Amniotic epithelial cell (primary cell): ENCODE measurements at places on chromosomes 3 and 15.

- DNase-seq, result no peak
Observed at GRCh38 chr15:68582236-68582635, 3.4 kb downstream of the CORO2B start.

- no peak for DNase-seq
Observed at GRCh38 chr3:8765528-8765927, 3.9 kb downstream of the OXTR start.

GRCh38 chr3:193662757-193663322 lies 69.8 kb downstream of the OPA1 start:
- peak; percentile 94 for DNase-seq

DNA sequence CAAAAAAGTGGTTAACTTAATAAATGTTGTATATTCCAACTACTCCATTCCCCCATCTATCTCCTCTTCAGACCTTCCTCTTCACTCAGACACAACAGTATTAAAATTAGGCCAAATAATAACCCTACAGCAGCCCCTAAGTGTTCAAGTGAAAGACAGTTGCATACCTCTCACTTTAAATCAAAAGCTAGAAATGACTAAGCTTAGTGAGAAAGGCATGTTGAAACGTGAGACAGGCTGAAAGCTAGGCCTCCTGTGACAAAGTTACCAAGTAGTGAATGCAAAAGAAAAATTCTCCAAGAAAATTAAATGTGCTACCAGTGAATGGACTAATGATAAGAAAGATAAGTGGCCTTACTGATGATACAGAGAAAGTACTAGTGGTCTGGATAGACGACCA lies 71.7 kb downstream of the ANKRD28 start:
- DNase-seq, result peak; percentile 24

DNA sequence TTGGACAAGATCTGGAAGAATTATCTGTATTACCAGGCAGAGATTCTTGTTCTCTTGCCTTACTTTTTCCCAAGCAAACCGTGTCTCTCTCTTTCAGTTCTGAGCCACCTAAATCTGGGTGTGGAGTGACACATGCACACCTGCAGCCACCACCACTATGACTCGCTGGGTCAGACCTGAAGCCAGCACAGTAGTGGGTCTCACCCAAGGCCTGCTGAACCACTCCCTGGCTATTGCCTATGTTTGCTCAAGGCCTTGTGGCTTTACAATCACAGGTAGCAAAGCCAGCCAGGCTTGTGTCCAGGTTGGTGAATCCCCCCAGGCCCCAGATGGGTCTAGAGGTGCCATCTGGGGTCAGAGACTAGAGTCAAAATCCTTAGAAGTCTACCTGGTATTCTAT lies 28.7 kb upstream of the COPB2 start:
- DNase-seq, result no peak

GRCh38 chr15:88255484-88256278 lies 858 bp downstream of the NTRK3 start:
- peak; percentile 33 for DNase-seq

- peak; percentile 14 for DNase-seq
Observed at GRCh38 chr3:129398803-129399144, 29.7 kb downstream of the EFCAB12 start.

GRCh38 chr3:99683465-99683864 lies 45.1 kb downstream of the COL8A1 start:
- DNase-seq, result no peak

GRCh38 chr3:172559020-172559419 lies 35.8 kb upstream of the TNFSF10 start:
- DNase-seq, result no peak

GRCh38 chr3:25252291-25252690 lies 175.8 kb upstream of the RARB start:
- no peak for DNase-seq

GRCh38 chr3:3065876-3066275 lies 44.3 kb downstream of the IL5RA start:
- no peak for DNase-seq
